ENCODE measurements at places on chromosomes 3 and 15.

GRCh38 chr15:95365511-95366107, 964.9 kb upstream of the NR2F2 start:
- no peak for DNase-seq

DNA sequence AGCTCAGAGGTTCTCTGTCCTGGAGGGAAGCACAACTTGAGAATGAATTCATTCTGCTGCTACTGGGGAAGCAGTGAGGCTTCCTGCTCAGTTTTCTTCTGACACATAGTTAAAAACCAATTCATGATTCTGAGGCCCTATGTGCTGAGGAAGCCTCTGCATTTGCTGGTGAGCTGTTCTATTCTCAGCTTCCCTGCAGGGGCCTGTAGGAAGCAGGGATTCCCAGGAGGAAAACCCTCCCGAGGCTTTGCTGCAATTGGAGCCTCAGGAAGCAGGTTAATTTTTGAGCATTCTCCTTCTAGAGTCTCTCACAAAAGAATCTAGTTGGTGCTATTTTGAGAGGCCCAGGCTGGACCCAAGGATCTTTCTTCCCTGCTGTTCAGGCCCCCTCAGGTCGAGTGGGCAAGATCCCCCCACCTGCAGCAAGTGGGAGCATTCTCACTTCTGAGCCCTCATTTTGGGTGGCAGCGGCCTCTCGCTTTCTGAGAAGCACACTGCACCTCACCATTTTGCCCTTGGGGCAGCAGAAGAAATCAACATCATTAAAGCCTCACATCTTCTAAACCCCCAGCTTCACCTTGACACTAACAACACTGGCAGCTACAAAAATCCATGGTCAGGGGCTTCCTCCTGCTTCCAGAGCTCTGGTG, 197.5 kb upstream of the TSC22D2 start:
- DNase-seq, result no peak

DNA sequence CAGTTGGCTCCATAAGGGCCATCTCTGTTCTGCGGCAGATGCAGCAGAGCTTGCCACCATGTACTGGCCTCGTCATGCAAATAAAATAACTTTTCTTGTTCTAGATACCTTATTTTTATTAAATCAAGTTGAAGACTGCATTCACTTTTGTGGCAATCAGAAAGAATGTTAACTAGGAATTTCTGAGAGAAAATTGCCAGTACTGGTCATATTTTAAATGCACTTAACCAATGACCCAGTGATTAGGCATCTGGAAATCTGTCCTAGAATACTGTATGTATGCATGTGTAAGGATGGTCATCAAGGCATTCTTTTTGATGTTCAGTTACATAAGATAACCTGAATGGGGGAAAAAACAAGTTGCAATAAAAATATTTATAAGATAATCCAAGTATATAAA, 34.2 kb upstream of the CSPG5 start:
- DNase-seq, result no peak

DNA sequence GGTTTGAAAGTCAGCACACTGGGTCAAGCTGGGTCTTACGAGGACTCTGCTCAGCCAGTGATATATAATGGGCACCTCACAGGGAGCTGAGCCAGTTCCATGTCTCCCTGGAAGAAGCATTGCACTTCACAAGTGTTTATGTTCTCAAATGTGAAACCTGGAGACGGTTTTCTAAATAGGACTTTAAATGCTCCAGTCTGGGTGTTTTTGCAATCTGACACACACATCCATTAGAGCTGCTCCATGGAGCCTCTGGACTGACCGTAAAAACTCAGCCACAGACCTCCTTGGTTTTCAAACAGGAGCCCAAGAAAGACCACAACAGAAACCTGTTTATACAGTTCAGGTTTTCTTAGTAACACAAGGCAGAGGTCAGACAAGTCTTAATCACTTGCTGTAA, 201.3 kb upstream of the LRIG1 start:
- no peak for DNase-seq

- no peak for DNase-seq
These were observed 250.5 kb downstream of the ADAMTSL3 start for GRCh38 chr15:83904107-83905040.

Data from GM12864 (cell line).